Foreskin keratinocyte (primary cell): ENCODE measurements at places on chromosomes 1 and 21.

GRCh38 chr1:43493661-43494450 lies 36.8 kb upstream of the PTPRF start:
- DNase-seq: no peak

- no peak for DNase-seq
Observed at GRCh38 chr1:182135946-182136345, 74.4 kb upstream of the ZNF648 start.

- DNase-seq: no peak
Observed at GRCh38 chr1:96538883-96539282, 182.7 kb upstream of the PTBP2 start.

DNA sequence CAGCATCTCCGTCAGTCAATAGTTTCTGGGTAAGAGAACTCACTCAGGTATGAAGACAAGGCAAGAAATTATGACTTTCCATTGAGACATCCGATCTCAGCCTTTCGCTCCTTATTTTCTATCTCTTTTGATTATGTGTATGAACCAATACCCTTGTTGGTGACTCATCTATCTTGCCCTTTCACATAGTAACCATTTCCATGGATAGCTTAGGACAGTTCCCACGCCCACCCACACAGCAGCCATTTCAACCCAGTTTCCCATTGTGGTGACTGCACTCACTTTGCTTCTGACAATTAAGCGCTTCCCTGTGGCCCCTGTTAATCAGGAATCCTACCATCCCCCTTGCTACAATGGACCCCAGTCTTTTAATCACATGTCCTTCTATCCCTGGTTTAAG lies 210.6 kb upstream of the ADGRL2 start:
- DNase-seq: no peak

- no peak for DNase-seq
Observed at GRCh38 chr1:114328361-114328904, 174.8 kb upstream of the SYT6 start.

DNA sequence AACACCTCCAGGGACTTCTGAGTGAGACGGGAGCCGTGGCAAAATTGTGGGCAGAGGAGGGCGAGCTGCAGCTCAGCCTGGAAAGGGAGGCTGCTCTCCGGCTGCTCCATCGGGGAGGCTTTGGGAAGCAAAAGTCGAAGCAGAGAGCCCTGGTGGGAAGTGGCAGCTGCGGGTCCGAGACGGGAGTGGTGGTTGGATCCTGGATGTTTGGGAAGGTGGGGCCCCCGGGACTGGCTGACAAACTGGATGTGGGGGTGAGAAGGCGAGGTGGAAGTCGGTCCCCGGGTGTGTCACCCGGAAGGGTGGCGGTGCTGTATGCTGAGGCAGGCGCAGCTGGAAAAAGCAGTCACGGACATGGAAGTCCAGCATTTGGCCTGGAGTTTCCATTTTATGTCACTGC lies 52.1 kb downstream of the KCNAB2 start:
- DNase-seq: no peak

- DNase-seq: no peak
Observed at GRCh38 chr1:203451836-203452784, 23.5 kb upstream of the PRELP start.

GRCh38 chr1:183185941-183186490 lies at the start of gene LAMC2:
Gene LAMC2 (plus strand): TSS chr1:183186264. CDS start chr1:183186353, 89 bp downstream.
- DNase-seq: peak; percentile 97
